ENCODE measurements at places on chromosomes 3 and 15.
A peak's percentile ranks its signal among the peaks of the same experiment; 100 is the strongest.

DNA sequence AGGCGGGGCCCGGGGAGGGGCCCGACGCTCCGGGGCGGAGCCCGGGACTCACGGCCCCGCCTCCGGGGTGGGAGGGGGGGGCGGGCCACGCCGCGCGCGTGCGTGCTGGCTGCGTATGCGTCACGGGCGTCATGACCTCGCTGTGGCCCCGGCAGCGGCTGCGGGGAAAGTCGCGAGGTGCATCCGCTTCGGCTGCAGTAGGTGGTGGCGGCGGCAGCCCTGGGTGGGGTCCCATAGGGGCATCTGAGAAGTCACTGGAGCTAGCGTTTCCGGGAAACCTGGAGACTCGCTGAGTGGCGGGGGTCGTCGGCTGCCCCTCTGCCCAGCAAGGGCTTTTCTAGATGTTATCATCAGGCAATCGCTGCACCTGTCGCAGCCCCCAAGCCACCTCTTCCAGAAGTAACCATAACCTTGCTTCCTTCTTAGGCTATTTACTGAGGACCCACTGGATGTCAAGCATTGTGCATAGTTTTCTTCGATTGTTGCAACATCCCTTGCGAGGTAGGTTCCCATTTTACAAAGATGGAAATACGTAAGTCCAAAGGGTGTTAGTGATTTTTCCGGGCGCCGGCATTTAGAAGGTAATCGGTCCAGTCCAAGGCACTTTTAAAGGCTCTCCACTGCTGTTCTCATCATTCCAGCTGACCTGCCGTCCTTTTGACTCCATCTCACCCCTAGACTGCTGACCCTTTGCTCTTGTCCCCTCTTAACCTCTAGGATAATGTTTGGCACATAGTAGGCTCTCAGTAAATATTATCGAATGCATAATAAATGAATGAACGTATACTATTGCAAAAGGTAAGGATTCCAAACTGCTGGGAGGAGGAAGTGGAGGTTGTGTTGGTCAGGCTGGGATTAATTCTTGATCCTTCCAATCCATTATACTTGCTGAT lies at the start of gene GDPGP1:
Gene GDPGP1 (plus strand): TSS at position 114 of the 893 bp plus-strand sequence. CDS start 6,700 bp downstream, outside the sequence.
- DNase-seq = no peak
- peak within 1 kb of the TSS; percentile 83 for H3K4me3 ChIP-seq

- no peak overlapping the region for H3K27ac ChIP-seq
- H3K27me3 ChIP-seq = no peaks in the 10 kb centered on the region
- no peak overlapping the region for H3K4me3 ChIP-seq
- no peaks in the 10 kb centered on the region for H3K4me1 ChIP-seq
- no peak for DNase-seq
Observed at GRCh38 chr15:68107142-68107541, 53.0 kb downstream of the PIAS1 start.

- H3K4me1 ChIP-seq = no peaks in the 10 kb centered on the region
- no peak overlapping the region for H3K27ac ChIP-seq
- no peak overlapping the region for H3K4me3 ChIP-seq
- no peaks in the 10 kb centered on the region for H3K27me3 ChIP-seq
Observed at GRCh38 chr3:103968751-103969150, 1398.0 kb upstream of the ALCAM start.

GRCh38 chr3:60598671-60599070 lies 652.6 kb downstream of the FHIT start:
- H3K4me3 ChIP-seq = no peak overlapping the region
- no peaks in the 10 kb centered on the region for H3K36me3 ChIP-seq
- H3K27ac ChIP-seq = no peak overlapping the region
- H3K27me3 ChIP-seq = no peaks in the 10 kb centered on the region
- peaks cover 23% of the 10 kb centered on the region for H3K4me1 ChIP-seq

GRCh38 chr15:35936284-35936683 lies 390.3 kb upstream of the DPH6 start:
- no peaks in the 10 kb centered on the region for H3K27me3 ChIP-seq
- no peak overlapping the region for H3K4me3 ChIP-seq
- H3K4me1 ChIP-seq = no peaks in the 10 kb centered on the region
- H3K27ac ChIP-seq = no peak overlapping the region
- no peaks in the 10 kb centered on the region for H3K36me3 ChIP-seq

GRCh38 chr3:183180110-183180783 lies 17.7 kb upstream of the LAMP3 start:
- H3K4me3 ChIP-seq = no peak overlapping the region
- H3K4me1 ChIP-seq = no peaks in the 10 kb centered on the region
- H3K27ac ChIP-seq = no peak overlapping the region
- no peaks in the 10 kb centered on the region for H3K36me3 ChIP-seq

DNA sequence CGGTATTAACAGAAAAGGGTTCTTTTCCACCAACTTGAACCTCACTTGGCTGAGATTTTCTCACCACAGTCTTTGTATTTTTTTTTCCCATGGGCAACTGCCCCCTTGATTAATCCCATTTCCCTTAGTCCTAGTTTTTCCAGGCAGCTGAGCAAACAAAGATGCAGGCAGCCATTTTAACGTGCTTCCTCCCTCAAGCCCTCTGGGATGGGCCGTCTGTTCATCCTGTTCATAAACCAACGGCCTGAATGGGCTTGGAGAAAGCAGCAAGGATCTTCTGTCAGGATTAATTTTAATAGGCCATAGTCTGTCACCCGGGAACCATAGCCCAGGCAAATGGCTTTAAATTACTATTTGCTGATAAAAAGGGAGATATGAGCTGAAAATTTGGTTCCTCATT lies 10.4 kb upstream of the POLR2M start:
- H3K27ac ChIP-seq = no peak overlapping the region
- H3K36me3 ChIP-seq = no peaks in the 10 kb centered on the region
- DNase-seq = no peak
- no peaks in the 10 kb centered on the region for H3K4me1 ChIP-seq
- no peak overlapping the region for H3K4me3 ChIP-seq

DNA sequence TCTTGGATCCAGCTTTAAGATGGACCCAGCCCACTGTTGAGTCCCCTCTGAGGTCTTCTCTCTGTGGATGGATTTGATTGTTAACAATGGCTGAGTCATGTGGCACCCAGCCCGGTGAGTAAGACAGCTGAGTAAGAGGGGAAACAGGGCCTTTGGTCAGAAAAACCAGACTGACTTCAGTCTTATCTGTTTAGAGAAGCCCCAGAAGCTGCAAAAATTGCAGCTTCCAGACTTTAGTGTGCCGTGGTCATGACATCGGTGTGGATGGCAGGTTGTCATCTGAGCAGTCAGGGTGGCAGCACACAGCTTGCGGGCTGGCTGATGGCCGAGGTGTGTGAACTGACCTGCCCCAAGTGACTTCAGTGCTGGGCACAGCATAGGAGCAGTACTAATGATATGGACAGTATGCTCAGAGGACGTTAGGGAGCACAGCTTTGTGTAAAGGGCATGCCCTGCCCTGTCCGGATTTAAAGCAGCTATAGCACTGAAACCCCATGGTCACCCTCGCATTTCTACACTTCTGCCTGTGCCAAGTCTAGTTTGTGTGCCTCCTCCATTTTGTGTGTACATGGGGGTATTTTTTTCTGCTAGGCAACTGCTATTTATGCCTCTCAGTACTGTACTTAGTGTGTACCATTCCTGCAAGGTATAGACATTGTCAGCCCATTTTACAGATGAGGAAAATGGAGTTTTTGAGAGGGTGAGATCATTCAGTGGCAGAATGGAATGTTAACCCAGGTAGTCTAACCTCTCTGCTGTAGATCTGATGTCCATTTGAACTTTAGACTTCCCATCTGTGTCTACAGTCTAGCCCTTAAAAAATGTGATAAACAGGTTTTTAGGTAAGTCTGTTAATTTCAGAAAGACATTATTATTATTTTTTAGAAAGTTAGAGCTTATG lies 44.4 kb downstream of the FLNB start:
- H3K36me3 ChIP-seq = no peaks in the 10 kb centered on the region
- H3K27me3 ChIP-seq = no peaks in the 10 kb centered on the region
- no peak overlapping the region for H3K4me3 ChIP-seq

- H3K27ac ChIP-seq = no peak overlapping the region
- H3K36me3 ChIP-seq = no peaks in the 10 kb centered on the region
- no peaks in the 10 kb centered on the region for H3K4me1 ChIP-seq
- H3K27me3 ChIP-seq = no peaks in the 10 kb centered on the region
- DNase-seq = no peak
Observed at GRCh38 chr3:50128001-50128400, 27.1 kb upstream of the SEMA3F start.

DNA sequence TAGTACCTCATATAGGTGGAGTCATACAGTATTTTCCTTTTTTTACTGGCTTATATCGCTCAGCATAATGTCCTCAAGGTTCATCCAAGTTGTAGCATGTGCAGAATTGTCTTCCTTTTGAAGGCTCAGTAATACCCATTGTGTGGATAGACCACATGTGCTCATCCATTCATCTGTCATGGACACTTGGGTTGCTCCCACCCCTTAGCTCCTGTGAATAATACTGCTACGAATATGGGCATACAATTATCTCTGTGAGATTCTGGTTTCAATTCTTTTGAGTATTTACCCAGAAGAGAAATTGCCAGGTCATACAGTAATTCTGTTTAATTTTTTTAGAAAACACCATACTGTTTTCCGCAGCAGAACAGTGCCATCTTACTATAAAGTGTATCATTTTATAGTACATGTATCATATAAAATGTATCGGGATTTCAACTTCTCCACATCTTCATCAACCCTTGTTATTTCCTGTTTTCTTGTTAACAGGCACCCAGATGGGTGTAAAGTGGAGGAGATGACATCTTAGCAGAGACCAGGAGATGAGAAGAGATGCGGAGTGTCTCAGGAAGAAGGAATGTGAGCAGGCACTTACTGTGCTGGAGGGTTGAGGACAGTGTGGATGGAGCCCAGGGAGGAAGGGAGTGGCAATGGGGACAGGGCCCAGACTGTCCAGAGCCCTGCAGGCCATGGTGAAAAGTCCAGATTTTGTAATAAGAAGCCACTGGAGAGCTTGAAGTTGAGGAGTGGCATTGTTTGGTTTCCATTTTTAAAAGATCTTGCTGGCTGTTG lies 27.0 kb upstream of the PRR23E start:
- no peak overlapping the region for H3K27ac ChIP-seq
- no peaks in the 10 kb centered on the region for H3K4me1 ChIP-seq
- no peaks in the 10 kb centered on the region for H3K36me3 ChIP-seq
- no peak for DNase-seq
- H3K4me3 ChIP-seq = no peak overlapping the region

All from DND-41 (cell line).